Activated effector memory CD4-positive, alpha-beta T cell treated with anti-CD3 and anti-CD28 coated beads, Interleukin-2, amount 50 U/mL, for 16 hours (primary cell): ENCODE measurements at places on chromosomes 7 and 10.

- DNase-seq, result no peak
Observed at GRCh38 chr7:28811701-28812430, 146.3 kb downstream of the TRIL start.

DNA sequence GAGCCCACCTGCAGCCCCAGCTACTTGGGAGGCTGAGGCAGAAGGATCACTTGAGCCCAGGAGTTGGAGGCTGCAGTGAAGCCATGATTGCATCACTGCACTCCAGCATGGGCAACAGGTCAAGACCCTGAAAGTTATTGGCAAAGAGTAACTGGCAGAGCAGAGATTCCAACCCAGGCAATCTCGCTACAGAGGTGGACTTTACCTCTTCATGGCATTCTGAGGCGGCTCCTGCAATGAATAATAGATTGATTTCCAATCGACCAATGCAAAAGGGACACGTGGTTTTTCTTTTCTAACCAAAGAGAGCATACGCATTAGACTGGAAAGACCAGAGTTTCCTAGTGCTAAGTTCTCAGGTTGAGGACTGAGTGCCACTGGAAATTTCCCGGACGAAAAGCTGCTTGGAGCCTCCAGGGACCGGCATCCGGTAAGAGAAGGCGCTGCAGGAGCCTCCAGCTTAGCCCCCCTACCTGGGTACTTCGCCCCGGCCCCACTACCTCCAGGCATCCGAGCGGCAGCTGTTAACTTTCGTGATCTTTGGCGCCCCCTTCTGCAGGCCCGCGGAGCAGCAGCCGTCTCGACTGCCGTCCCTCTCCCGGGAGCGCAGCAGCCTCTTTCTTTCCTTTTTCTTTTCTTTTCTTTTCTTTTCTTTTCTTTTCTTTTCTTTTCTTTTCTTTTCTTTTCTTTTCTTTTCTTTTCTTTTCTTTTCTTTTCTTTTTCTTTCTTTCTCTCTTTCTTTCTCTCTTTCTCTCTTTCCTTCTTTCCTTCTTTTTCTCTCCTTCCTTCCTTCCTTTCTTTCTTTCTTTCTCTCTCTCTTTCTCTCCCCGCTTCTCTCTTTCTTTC lies 4.1 kb downstream of the MBLAC1 start:
- peak; percentile 92 for DNase-seq

DNA sequence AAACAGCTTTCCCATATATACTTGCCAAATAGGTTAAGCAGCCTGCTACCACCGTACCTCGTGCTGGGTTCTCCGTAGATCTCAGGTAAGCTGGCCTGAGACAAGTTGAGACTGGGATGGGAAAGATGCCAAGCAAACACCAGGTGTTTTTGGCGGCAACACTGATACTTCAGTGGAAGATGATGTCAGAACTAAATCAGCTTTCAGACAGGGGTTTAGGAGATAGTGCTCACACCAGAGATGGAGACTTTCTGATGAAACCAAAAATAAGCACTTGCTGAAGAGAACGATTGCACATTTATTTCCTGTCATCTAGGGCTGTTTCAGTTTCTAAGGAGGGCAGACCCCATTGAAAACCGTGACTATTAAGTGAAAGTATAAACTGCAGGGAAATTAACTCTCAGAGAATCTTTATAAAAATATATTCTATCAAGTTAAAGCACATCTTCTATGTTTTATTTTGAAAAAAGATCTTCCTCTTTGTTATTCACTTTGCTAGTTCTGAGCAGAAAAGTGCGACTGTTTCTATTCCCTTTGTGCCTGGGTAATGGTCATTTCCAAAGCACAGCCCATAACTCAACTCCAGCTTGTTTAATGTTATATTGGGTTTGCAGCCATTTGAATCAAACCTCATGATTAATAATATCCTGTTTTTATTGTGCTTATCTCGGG lies 149.9 kb downstream of the CPED1 start:
- no peak for DNase-seq

GRCh38 chr10:132098539-132099388 lies 33.0 kb downstream of the JAKMIP3 start:
- DNase-seq, result no peak

- DNase-seq, result no peak
Observed at GRCh38 chr7:30963842-30964241, at the start of gene GHRHR. TSS of gene GHRHR (plus strand) at chr7:30963953. CDS start at chr7:30964069, 116 bp downstream.

- no peak for DNase-seq
Observed at GRCh38 chr10:61559615-61560014, 103.1 kb upstream of the CABCOCO1 start.

DNA sequence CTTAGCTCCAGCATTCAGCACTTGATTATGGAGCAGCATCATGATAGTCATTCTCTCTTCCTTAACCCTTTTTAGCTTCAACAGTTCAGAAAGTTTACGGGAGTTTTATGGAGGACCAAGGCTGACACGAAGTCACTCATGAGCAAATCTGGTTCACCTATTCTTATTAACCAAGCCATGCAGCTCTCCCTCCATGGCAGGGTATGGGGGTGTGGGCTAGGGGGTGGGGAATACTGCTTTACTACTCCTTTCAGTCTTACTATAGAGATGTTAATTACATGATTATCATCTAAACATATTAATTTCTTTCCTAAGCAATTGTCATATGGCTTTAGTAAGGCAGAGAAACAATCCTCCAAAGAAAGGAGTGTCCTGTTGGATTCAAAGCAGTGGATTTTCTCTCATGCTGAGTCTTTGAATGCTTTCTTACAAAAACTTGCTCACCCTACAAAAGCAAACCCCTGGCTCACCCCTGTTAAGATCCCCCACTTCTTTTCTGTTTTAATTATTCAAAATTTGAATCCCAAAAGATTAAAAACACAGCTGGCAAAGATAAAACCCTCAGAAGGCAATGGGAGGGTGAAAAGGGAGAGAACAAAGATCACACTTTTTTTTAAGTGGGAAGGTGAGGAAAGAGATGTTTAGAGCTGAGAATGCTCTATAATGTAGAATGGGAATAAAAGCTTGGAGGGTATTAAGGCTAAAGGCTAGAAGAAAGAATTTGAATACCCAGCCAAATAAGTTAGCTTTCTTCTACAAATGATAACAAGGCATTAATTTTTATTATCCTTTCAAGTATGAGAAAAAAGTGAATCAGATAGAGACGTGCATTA lies 46.4 kb upstream of the SEMA3E start:
- DNase-seq, result no peak

GRCh38 chr10:102421757-102422512 lies 1.3 kb downstream of the FBXL15 start:
- peak; percentile 76 for DNase-seq

- no peak for DNase-seq
Observed at GRCh38 chr10:6199131-6199733, 3.5 kb upstream of the PFKFB3 start.

DNA sequence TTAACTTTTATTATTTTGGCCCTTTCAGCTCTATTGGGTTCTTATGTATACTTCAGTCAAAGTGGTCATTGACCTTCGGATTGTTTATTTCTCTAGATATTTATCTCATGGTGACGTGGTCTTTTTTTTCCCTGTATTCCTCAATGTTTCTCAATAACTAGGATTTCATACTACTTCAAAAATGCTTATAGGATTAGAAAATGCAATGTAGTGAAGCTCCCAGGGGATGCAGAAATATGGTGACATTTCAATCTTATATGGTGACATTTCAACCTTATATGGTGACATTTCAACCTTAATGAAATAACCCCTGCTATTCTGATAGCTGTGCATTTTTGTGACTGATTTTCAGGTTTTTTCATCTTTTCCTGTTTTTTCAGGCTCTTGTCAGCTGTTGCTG lies 51.4 kb downstream of the CHRM2 start:
- DNase-seq, result no peak

- no peak for DNase-seq
Observed at GRCh38 chr10:5419466-5420094, 7.2 kb downstream of the NET1 start.

GRCh38 chr10:121236621-121237020 lies 361.6 kb downstream of the FGFR2 start:
- no peak for DNase-seq

DNA sequence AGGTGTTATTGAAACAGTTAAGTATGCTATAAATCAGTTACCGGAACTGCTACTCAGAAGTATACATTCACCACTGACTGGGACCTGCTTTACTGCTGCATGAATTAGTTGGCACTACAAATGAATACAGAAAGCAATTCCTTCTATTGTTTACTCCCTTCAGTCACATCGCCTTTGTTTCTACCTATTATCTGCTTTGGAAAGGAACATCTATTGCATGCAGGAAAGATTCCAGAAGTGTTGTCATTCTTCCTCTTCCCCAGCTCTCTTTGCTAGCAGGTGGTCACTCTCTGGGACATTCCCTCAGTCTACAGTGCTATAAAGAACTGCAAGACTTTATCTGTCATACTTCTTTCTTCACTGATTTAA lies 131.3 kb downstream of the ANK3 start:
- no peak for DNase-seq

GRCh38 chr10:59968705-59969104 lies 62.3 kb upstream of the CCDC6 start:
- DNase-seq, result no peak

- DNase-seq, result no peak
Observed at GRCh38 chr10:67017218-67017617, 91.4 kb downstream of the LRRTM3 start.
